ENCODE measurements at places on chromosomes 7 and 10.

- DNase-seq: no peak
Measured at GRCh38 chr7:66304536-66304935, 99.4 kb downstream of the TPST1 start.

DNA sequence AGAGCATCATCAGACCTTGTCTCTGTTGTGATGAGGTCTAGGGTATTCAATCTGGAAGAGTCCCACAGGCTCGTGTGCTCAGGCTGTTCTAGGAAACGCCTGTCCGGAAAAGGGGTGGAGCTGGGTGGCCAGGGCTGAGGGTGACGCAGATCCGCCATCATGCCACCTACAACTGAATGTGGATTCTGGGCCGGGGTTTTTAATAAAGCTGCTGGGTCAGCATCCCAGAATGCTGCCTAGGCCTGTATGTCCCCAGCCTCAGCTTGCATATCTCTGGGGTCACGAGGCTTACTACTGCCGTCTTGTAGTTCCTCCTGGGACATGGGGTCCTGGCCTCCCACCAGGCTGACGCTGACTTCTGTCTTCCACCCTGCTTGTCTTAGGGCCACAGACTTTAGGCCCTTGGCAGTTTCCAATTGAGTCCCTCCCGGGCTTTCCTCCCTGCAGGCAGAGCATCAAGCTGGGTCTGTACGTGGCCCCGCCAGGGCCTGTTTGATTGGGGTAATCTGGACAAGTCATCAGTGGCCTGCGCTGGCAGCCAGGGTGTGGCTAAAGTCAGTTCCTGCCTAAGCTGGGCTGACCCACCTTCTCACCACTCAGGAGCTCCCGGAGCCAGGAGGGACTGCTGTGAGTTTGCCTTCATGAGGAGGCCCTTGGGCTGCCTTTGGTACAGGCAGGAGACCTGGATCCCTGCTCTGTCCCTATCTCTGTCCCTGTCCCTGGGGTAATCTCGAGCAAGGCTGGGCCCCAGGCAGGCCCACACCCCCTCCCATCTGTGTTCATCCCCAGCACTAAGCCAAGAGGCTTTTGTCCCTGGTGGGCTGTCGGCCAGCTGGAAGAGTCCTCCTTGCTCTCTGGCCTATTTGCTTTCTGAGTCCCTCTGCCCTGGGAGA lies 79.9 kb downstream of the ZMIZ1 start:
- DNase-seq: no peak

DNA sequence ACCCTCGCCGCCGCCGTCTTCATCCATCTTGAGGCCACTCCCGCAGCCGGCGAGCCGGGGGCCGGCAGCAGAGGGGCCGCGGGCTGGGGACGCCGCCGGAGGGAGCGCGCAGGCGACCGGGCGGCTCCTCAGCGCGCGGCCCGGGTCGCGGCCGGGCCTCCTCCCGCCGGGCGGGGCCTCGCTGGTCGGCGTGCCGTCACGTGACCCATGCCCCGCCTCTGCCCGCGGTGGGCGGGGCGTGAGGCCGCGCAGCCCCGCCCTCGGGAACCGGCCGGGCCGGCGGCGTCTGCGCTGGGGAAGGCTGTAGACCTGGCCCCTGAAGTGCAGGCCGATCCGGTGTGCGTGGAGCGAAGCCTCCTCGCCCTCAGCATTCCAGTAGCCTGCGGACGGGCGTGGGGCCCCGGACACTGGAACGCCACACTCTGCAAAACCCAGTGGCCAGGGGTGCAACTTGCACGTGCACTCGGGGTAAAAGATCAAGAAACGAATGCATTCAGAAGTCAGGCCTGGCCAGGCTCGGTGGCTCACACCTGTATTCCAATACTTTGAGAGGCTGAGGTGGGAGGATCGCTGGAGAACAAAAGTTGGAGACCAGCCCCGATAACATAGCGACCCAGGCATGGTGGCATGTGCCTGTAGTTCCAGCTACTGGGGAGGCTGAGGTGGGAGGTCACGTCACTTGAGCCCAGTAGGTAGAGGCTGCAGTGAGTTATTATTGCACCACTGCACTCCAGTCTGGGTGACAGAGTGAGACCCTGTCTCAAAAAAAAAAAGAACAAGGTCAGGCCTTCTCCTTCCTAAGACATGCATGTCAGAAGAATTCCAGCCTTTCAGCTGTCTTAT lies at the start of gene CYTH3:
Gene CYTH3 (minus strand): TSS at position 144 of the 843 bp plus-strand sequence. CDS start 117 bp downstream, at position 27.
- peak; percentile 98 for DNase-seq

- peak; percentile 45 for DNase-seq
Measured at GRCh38 chr7:74401137-74401859, 52.4 kb upstream of the GTF2IRD1 start.

DNA sequence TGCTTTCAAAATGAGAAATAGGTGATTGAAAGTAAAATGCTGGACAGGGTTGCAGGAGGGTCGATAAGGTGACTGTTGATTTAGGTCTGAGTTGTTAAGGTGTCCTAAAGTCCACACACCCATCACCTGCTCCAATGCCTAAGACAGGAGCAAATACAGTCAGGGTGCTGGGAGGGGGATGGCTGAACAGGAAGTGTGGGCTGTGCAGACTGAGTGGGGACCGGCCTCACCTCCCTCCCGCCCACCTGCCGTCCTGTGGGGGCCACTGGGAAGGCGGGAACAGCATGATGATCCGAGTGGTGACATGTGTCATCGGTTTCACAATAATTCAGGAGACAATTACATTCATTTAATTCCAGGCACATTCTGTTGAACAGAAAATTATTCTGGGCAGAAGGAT lies 260.8 kb downstream of the DNAJB6 start:
- DNase-seq: no peak

Data from GM18507 (cell line).